Activated naive CD4-positive, alpha-beta T cell (primary cell): ENCODE measurements at places on chromosomes 5 and 9.

- DNase-seq, result no peak
Measured at GRCh38 chr5:1474866-1475543, 29.8 kb upstream of the SLC6A3 start.

DNA sequence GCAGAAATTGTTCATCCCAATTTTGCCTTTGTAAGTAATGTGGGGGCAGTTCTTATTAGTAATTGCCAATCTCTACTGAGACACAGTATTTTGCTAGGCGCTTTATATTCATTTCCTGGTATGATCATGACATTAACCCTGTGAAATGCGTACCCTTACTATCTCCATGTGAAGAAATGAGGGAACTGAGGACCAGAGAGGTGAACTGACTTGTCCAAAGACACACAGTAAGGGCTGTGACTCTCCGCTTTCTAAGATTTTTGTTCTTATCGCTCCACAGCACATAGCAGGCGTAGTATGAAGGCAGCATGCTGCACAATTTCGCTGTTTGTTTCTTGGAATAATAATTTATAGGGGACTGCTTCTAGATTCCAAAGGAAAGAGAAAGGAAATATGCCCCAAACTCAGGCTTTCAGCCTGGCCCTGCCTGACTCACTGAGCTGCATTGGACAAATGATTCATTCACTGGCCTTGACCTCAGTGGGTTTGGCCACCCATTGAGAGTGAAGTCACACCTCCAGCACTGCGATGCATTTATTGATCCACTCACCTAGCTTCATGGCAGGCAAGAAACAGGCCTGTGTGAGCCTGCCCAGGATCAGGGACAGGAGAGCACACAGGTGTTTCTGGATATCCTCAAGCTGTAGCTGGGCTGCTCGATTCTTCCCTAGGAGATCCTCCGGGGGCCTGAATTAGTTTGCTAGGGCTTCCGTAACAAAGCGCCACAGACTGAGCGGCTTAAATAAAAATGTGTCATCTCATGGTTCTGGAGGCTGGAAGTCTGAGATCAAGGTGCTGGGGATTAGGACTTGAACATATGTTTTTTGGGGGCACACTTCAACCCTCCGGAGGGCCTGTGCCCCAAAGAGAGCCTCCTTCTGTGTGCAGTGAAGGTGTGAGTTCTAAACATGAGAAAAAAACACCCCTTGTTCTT lies 7.2 kb upstream of the DUSP1 start:
- no peak for DNase-seq

GRCh38 chr9:61665829-61666228 lies 476.0 kb downstream of the SPATA31A7 start:
- no peak for DNase-seq

- DNase-seq, result no peak
Measured at GRCh38 chr9:120890320-120891244, 13.6 kb upstream of the PHF19 start.

DNA sequence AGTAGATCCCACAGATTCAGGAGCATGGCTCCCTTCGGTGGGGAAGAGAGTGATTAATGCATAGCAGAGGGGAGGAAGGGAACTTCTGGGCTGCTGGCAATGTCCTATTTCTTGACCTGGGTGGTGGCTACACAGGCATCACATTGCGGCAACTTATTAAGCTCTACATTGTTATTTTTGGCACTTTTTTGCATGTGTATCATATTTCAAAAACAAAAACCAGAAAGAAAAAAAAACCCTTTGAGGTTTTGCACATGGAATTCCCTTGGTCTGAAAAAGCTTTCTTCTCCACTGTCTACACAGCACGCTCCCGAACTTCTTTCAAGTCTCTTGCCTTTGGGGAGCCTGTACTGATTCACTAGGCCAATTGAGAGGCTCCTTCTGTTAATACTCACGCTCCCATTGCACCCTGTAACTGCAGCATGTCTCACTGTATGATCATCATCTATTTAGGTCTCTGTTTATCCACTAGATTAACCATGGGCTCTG lies 25.1 kb downstream of the CEMIP2 start:
- DNase-seq, result no peak

DNA sequence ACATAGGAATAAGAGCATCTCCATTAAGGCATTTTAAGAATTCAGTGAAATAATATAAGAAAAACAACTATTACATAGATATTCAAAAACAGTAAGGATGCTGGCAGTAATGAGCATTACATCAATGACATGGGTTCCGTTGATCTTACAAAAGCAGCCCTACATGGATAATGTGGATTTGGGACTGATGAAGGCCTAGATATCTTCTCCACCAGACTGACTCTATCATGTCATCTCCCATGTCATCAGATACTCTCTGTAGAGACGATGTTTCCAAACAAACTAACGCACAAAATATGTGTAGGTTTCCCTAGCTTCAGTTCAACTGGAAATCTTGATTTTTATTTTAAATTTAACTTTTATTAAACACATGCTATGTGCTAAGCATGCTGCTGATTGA lies 3.6 kb downstream of the LURAP1L start:
- no peak for DNase-seq

DNA sequence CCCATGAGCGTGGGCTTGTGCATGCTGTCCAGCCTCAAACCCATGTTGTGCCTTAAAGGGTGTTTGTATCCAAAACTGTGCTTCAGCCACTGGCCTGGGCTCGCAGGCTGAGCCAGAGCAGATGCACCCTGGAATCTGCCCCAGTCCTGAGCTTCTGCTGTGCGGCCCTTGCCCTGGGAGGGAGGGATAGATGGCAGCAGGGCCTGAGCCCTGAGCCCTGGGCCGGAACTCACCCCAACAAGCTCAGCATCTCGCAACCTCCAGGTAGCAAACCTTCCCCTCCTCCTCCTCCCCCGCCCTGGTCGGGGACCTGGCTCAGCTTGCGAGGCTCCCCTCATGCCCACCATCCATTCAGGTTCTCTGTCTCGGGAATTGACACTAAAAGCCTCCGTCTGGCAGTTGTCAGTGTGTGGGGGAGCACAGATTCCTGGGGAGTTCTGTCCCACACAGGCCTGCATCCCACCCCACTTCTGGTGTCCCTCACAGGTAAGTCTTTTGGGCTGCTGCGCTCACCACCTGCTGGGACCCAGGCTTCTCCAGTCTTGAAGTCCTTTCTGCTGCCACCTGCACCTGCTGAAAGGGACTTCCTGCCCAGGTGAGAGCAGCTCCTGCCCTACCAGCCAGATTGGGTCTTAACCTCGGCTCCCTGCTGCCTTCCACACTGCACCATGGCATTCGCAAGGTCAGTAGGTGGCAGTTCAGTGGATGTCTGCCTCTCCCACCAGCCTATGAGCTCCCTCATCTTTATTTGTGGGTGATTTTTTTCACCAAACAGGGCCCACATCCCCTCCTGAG lies 55.2 kb upstream of the OLFM1 start:
- DNase-seq, result no peak

- DNase-seq, result no peak
Measured at GRCh38 chr5:556909-557441, 32.7 kb upstream of the SLC9A3 start.

- DNase-seq, result no peak
Measured at GRCh38 chr5:173679909-173680630, 63.6 kb upstream of the BOD1 start.

DNA sequence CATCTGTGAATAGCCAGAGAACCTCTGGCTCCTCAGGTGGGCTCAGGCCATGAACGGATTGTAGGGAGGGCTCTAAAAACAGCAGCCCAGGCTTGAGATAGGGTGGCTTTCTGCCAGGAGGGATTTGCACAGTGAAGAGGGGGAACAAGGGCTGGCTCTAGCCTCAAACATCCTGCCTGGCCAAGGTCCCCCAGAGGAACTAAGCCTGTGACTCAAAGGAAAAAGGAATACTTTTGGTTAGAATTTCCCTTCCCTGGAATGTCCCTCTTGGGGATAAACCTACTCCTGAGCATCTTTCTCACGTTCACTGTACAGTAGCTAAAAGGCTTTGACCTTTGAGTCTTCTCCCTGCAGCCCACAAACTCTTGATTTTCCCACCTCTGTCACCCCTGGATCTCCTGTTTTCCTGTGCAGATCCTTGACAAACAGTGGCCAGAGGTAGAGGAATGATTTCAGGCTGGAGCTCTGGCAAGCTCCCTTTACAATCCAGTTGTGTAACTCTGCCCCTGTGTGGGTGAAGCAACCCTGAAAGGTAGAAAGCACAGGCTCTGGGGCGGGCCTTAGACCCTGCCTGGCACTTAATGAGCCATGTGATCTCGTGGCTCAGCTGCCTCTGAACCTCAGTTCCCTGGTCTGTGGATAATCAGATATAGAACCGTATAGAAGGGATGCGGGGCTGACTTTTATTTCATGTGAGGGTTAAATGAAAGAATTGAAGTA lies 17.4 kb downstream of the SEC61B start:
- DNase-seq, result no peak

DNA sequence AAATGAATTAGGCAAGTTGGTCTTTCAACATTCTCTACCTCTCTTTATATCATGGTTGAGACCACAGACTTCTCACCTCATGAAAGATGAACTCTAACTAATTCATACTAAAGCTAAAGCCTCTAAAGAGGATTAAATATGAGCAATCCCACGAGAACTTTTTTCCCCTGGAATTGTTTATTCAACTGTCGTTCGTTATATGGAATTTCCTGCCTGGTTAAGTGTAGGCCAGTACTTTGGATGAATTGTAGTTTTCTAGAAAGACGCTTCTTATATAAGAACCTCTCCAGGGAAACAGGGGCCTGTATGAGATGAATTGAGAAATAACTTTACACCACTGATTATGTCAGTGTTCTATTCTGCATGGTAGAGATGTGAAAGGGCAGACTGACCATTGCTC lies 42.9 kb downstream of the PDCD1LG2 start:
- DNase-seq, result no peak

DNA sequence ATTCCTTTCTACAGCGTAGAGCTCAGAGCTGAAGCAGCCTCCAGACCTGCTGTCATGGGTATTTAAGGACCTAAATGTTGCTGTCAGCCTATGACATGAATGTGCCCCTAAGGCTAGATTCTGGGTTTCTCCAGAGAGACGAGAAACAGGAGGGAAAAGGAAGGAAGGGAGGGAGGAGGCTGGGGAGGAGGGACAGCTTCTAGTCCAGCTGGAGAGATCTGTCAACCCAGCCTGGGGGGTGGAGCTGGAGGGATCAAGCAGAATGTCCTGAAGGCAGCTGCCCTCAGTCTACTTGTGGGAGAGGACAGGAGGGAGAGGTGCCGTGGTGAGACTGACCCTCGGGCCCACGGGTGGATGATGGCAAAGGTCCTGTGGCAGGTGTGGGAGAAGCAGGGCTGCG lies 1.1 kb upstream of the DBH start:
- DNase-seq, result no peak

DNA sequence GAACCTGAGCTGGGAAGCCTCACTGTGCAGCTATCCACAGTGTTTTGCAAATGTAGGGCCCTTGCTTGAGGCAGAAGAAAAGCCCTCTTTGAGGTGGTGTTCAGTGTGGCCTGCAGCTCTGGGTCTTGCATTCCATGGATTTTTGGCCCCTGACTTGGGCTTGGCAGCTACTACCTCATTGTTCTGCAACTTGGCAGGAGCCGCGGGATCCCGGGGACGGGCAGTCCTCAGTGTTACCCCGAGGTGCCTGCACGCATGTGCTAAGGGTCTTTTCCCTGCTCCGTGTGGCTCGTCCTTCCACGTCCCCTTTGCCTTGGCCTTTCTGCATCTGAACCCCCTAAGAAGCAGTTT lies 39.8 kb downstream of the NEK6 start:
- DNase-seq, result no peak

DNA sequence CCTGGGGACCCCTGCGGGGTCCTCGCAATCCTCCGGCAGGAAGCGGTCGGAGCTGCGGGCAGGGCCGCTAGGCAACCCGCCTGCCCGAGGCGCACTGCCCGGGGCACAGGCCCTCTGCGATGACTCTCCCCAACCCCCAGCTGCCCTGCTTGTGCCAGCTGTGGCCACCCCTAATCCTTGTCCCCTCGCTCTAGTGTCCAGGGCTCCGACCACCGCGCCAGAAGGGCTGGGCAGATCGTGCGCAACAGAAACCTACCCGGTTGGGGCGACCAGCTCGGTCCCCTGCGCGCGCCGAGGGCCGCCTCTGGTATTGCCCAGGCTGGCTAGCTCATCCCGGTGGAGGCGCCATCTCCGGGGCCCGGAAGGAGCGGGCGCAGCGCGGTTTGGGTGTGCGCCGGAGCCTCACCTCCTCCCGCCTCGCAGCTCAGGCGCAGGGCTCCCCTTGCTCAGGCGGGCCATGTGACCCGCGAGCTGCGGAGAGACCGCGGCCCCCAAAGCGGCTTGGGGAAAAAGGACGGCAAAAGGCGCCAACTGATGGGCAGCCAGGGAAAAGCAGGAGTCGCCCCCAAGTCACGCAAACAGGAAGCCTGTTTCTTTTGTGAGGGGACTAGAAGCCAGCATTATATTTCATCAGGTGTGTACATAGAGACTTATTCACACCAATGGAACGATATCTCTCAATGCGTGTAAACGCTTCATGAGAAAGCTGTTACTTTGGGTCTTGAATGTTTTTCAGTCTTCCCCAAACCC lies 46.8 kb upstream of the RNF20 start:
- no peak for DNase-seq
